Gastroesophageal sphincter (tissue), 4 donors: ENCODE measurements at places on chromosomes 4 and X.

GRCh38 chrX:36218801-36219200 is 299.3 kb downstream of the CFAP47 start:
- ATAC-seq = no peak

DNA sequence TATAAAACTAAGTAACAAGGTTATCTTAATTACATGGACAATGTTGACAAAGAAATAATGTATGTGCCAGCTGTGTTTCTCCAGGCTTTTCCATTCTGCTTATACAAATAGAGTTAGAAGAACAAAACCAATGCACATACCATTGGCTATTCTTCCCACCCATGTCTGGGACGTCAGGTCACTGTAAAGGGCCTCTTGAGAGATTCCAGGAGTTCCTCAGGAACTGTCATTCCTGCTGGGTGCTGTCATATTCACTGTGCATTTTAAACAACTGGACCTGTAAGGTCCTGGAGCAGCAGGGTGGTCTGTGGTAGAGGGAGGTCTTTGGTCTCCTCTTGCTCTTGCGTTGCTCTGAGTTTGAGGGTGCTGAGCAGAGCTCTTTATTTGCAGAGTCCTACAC is 74.6 kb upstream of the AP1S2 start:
- no peak for ATAC-seq

- no peak for ATAC-seq
These were observed 18.2 kb downstream of the FTHL17 start for GRCh38 chrX:31053621-31054020.

GRCh38 chrX:65536291-65536690 is 1.7 kb upstream of the LAS1L start:
- no peak for ATAC-seq

DNA sequence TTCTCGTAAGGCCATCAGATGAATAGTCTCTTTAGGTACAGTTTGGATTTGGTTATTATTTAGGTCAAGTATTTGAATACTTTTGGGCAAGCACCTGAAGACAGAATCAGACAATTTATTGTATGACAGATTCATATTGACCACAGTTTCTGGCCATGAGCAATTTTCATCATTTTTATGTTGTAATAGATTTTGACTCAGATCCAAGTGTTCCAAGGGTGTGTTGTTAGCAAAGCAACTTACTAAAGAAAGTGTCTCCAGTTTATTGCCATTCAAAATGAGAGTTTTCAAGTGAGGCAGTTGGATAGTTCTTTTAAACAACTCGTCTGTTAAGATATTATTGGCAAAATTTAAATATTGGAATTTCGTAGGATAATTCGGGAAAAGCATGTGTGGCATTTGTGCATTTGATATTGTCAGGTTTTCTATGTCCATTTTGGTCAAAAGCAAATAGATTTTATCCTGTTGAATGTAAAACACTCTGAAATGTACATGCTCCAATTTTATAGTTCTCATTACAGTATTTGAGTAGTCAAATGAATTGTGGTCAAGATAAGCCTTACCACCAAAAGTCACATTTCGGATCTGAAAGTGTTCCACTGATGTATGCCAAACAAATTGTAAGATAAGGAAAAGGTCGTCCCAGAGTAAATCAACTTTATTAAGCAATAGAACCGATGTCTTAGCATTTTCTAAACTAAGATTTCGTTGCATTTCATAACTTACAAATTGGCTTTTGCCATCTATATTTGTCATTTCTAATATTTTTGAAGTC is 8.4 kb downstream of the TLR10 start:
- ATAC-seq = no peak

GRCh38 chr4:185915817-185916216 is 103.8 kb upstream of the SORBS2 start:
- ATAC-seq = no peak

GRCh38 chr4:62226082-62226481 is 1026.0 kb downstream of the ADGRL3 start:
- ATAC-seq = no peak
